ENCODE measurements at places on chromosomes 5 and 9. TPM values are rescaled to one million over a fixed set of nuclear protein-coding genes. Genes with fewer than 3 reads are reported as not detected.

The PPP2R2B gene
- 1.5 TPM for total RNA-seq

The ZDHHC11 gene
- 2.2 TPM for total RNA-seq

The SUB1 gene
- 326 TPM for total RNA-seq

The KIAA1958 gene
- 6.9 TPM for total RNA-seq

The GLRA1 gene
- not detected for total RNA-seq

The STPG3 gene
- not detected for total RNA-seq

The TMOD1 gene
- 25.7 TPM for total RNA-seq

The SURF2 gene
- 26.0 TPM for total RNA-seq

The CER1 gene
- not detected for total RNA-seq

The BTNL9 gene
- total RNA-seq = not detected

The CCDC152 gene
- total RNA-seq = not detected

The CRB2 gene
- not detected for total RNA-seq

The MPDZ gene
- 15.5 TPM for total RNA-seq

The DND1 gene
- not detected for total RNA-seq

The DBH gene
- total RNA-seq = not detected

The PCSK1 gene
- total RNA-seq = not detected

The GAS1 gene
- 6.5 TPM for total RNA-seq

The FOXD4 gene
- total RNA-seq = not detected

The OMD gene
- not detected for total RNA-seq

The IFNK gene
- not detected for total RNA-seq

The STKLD1 gene
- 0.17 TPM for total RNA-seq

The SLC28A3 gene
- not detected for total RNA-seq

The SLC36A3 gene
- not detected for total RNA-seq
